ENCODE measurements at places on chromosomes 7 and 10.

- DNase-seq = no peak
These were observed 111.5 kb downstream of the CCNY start for GRCh38 chr10:35447693-35448407.

DNA sequence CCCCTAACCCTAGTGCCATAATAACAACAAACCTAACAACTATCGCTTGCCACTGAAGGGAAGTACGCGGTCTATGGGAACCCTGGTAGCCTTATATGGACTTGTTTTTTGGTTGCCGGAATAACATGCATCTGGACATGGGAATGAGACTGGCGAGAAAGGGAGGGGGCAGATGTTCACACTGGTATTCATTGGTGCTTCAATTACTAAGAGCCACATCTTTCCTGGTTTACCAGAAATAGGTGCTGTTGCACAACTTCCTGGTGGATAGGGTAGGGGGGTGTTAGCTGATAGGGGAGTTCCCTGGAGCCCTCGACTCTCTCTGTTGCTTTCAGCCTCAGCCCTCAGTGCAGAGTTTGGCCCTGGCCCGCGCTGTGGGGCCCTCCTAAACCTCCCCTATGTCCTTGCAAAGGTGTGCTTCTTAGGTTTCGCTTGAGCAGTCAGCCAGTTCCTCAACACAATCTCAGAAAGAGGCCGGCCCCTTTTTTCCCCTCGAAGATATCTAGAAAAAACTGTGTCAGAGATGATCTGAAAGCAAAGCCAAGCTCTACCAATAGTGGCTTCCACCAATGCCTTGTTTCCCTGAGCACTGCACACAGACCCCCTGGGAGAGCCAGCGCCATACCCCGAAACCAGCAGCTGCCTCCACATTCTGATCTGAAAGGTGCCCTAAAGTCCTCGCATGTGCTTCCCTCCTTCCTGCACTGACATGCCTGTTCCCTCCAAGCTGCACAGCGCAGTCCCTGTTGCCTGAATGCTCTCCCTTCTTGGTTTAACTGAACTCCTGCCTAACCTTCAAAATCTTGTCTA, 13.5 kb downstream of the TBXAS1 start:
- no peak for DNase-seq

- DNase-seq = no peak
These were observed 122.0 kb downstream of the TPK1 start for GRCh38 chr7:144713850-144714249.

DNA sequence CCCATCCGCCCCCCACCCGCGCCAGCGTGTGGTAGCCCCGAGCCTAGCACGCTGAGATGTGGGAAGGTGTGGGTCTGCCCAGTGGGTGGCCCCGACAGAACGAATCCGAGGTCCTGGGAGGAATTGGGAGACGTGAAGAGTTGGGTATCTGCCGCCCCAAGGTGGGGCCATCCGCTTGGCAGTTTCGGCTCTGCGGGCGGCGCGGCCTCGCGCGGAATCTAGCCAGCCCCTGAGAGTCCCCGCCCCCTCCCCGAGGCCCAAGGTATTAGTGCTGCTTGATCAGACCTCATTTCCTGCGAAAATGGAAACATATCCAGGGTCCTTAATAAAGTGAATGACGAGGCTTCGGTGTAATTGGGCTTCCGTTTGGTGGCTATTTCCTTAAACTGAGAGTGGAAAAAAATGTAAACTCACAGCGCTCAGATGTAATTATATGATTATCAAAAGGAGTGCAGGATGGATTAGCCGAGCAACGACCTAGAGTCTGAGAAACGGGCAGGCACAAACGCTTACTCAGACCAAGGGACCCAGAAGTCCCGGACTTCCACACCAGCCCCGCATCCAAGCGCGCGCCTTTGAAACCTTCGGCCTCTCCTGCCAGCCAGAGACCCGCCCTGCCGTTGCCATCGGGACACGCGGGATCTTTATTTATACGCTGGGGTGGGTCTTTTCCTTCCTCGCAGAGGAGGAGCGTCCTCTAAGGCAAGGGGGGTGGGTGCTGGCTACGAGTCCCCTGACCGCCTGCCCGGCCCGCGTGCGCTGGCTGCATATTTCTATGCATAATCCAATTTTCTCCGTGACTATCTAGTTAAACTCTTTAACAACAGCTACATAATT, 12.8 kb downstream of the LBX1 start:
- DNase-seq = no peak

DNA sequence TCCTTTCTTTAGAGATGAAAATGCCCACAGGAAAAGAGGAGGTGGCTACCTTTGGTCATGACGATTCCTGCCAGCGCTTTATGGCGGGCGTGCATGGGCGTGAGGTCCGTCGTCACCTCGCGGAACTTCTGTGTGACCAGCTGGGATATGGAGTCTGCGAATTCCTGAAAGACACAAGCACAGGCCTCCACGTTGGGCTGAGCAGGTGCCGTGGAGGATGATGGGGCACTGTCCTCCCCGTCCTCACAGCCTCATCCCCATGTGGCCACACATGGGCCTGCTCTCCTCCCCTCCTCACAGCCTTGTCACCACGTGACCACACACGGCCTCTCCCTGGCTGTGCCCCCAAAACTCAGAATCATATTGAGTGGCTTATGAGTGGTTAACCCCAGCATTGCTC, 214.7 kb downstream of the WDR37 start:
- no peak for DNase-seq

GRCh38 chr10:116809483-116810119, 39.7 kb upstream of the ENO4 start:
- DNase-seq = no peak

DNA sequence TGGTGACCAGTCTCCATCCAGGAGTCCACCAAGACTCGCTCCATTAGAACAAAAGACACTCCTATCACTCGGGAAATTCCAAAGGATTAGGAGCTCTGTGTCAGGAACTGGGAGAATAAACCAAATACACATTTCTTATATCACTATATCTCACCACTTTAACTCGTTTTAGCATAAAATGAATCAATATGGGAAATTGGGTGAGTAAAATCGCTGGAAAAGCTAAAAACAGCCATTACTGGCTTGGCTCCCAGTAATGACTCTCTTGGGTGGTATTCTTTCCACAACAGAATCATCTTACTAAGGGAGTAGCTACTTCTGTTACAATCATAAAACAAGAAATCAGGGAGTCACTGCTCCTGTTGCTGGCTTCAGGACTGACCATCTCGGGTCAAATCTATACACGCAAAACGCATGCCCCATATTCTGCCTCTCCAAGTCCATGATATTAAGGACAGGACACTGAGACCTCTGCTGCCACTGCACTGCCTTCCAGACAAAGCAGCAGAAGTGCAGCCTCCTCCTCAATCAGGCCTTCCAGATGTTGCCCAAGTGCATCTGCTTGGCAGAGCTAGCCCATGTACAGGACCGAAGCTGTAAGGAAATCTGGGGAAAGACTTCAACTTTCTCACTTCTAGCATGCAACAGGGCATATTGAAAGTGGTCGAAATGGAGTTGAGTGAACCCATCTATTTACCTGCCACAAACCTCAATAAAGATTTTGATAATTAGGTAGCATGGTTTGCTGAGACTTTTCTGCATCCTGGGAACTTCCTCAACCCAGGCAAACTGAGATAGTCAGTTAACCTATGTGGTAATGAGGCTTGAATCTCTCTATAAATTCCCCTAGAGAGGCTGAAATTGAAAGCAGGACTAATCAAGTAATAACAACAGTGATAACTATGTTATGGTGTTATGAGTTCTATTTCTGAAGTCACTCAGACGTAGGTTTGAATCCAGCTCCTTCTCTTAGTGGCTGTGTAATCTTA, 14.4 kb upstream of the PANK1 start:
- no peak for DNase-seq

- no peak for DNase-seq
These were observed 104.8 kb upstream of the LAMB4 start for GRCh38 chr7:108234971-108235450.

GRCh38 chr10:49783645-49784044, 21.5 kb upstream of the OGDHL start:
- DNase-seq = no peak

GRCh38 chr7:141975806-141976523, 2.4 kb upstream of the TAS2R38 start:
- peak; percentile 83 for DNase-seq

- no peak for DNase-seq
These were observed 25.3 kb upstream of the C10orf71 start for GRCh38 chr10:49273626-49274025.

GRCh38 chr7:102287981-102288278, 1.3 kb downstream of the SH2B2 start:
- DNase-seq = no peak

GRCh38 chr10:60645980-60646379, 132.3 kb upstream of the CDK1 start:
- no peak for DNase-seq

GRCh38 chr7:44787041-44787440, 9.4 kb upstream of the PPIA start:
- DNase-seq = no peak

DNA sequence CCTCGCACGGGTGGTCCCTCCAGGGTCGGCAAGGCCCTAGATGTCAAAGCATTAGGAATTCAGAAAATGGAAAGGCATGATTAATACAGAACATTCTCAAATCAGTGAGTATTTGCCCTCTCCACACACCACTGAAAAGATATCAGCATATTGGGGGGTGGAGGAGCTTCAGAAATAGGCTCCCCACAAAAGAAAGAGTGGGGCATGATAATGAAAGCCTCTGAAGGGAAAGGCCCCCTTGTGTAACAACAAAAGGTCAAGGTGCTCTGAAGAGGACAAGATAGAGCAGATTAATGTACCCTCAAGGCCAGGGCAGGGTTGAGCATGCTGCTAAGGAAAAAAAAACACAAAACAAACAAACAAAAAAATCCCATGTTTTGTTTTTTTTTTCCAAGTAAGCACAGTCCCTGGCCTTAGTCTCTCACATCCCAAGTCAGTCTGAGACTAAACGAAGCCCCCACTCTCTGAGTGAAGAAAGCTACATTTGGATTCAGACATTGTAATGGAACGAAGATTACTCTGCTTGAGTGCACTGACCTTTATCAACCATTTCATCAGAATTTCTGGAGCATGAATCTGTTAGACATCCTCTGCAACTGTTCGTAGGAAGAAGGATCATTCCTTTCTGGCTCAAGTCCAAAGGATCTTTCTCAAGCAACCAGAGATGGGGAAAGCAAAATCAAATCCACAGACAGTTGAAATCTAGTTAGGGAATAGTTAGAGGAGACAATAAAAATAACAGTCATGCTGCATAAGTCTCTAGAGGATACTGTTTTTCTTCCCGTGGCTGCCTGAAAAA, 27.4 kb upstream of the DGKI start:
- peak; percentile 30 for DNase-seq

DNA sequence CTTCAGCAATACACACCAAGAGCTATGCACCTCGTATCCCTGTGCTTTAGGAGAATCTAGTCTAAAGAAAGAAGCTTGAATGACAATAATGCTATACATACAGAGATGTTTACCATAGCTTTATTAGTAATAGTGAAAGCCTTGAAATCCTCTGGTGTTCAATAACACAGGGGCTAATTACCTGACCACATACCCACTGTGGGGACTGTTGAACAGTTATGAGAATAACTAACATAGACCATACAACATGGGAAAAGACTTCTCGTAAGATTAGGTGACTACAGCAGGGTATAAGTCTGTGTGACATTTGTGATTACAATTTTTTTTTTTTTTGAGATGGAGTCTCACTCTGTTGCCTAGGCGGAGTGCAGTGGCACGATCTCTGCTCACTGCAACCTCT, 111.0 kb downstream of the SORBS1 start:
- no peak for DNase-seq
